ENCODE measurements at places on chromosomes 1 and 21.

GRCh38 chr1:1304331-1305299 lies 3.1 kb downstream of the ACAP3 start:
- DNase-seq: no peak

DNA sequence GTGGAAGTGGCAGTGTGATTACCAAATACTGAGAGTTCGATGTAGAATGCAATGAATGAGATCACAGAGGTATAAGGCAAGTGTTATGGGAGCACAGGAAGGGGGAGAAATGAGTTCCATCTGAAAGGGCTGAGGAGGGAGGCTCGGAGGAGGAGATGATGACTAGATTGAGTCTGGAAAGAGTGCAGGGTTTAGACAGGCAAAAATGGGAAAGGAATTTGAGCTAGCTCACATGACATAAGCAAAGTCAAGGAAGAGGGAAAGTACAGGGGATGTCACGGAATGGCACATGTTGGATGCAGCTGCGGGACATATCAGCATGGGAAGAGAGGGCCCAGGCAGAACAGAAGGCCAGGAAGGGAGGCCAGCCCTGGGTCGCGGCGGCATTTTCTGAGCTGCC lies 132.7 kb downstream of the RUNX1 start:
- no peak for DNase-seq

DNA sequence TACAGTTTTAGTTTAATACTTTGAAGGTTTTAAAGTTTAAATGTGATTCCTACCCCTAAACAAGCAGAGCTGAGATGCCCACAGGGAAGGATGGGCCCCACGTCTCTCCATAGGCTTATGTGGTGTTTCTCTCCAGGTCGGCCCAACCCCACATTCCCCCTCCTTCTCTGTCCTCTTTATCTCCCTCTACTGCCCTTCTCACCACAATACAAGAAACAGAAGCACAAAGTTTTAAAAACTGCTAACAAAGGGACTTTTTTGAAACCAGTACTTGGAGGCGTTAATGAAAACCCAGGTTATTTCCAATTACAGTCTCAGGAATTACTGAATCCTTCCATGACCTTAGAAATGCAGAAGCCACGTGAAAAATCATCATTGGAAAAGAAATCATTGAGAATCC lies 324.0 kb downstream of the NTNG1 start:
- no peak for DNase-seq

DNA sequence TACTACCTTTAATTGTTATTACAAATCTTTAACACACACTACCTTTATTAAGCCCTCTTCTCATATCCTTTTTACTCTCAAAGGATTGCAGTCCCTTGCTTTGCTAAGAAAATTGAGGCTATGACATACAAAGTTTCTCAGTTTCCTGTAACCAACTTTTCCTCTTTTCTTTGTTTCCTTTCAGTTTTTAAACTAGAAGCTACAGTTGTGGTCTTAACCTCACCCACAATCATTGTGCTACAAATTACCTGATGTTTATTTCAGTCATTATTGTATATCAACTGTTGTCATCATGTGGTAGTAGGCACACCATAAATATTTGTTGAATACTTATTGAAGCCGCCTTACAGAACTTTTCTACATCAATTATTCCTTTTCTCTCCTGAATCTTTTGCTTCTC lies 51.8 kb downstream of the SLAMF6 start:
- peak; percentile 78 for DNase-seq

DNA sequence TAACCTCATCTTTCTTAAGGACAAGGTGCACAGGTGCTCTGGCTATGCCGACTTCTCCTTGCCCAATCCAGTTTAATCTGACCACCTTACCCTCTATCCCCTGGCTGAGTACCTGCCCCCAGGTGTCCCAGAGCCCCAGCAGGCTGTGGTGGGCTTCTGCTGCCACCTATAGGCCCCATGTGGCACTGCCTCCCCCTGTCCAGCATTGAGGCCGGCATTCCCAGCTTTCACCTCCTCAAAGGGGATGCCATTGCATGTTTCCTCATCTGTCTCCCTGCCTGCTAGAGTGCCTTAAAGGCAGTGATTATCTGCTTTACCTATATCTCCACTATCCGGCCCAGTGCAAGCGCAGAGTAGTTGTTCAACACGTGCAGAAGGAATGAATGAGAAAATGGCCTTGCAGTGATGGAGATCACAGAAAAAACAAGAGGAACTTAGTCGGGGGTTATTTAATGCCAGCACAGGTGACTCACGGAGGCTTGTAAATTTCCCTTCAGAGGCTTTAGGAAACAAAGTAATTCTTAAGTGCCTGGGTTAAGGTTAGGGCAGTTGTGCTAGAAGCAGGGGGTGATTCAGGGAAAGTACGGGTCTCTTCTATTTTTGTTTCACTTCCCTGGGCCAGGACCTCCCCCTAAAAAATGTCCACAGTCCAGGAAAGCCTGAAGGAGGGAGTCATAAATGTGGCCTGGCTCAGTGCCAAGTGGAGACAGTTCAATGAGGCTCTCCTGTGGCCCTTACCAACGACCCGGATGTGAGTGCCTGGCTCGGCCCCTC lies 131.8 kb upstream of the NGF start:
- DNase-seq: no peak

DNA sequence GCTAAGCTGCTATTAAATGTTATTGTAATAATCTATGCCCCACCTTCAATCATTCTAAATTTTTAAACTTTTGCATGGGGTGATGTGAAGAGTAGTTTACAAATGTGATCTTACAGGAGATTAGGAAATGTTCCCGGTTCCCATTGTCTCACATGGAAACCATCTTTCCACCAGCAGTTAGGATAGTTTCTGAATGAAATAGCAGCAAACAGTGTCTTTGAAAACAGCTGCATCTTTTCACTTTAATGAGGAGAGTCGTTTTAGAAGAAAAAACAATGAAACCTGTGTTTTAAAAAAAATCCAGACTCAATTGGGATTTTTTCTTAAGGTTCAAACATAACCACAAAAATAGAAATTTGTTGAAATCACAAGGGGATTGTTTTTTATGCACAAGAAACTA lies 134.2 kb downstream of the TLR5 start:
- DNase-seq: no peak

GRCh38 chr1:204872262-204872881 lies 1.7 kb downstream of the NFASC start:
- no peak for DNase-seq

GRCh38 chr1:114561333-114561732 lies 20.1 kb downstream of the BCAS2 start:
- DNase-seq: no peak

DNA sequence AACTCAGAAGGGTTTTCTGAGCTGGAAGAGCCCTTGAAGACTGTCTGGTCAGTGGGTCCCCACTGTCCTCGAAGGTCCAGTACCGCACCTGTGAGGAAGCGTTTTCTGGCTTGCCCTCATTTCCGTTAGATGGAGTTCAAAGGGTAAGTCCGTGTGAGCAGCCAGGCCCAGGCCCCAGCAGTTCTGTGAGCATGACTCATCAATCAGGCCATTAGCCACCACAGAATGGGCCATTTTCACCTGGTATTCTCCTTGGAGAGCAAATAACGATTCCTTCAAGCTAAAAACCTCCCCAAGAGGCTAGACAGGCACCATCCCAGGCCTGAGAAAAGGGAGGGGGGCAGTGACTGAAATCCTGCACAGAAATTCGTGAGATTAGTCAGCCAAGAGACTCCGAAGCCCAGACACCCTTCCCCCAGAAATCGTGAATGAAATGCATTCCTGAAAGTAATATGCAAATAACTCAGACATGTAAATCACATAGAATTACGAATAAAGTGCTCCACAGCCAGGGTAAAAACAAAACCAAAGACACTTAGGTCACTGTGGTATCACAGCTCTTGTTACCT lies 66.0 kb downstream of the BCAR3 start:
- DNase-seq: no peak

DNA sequence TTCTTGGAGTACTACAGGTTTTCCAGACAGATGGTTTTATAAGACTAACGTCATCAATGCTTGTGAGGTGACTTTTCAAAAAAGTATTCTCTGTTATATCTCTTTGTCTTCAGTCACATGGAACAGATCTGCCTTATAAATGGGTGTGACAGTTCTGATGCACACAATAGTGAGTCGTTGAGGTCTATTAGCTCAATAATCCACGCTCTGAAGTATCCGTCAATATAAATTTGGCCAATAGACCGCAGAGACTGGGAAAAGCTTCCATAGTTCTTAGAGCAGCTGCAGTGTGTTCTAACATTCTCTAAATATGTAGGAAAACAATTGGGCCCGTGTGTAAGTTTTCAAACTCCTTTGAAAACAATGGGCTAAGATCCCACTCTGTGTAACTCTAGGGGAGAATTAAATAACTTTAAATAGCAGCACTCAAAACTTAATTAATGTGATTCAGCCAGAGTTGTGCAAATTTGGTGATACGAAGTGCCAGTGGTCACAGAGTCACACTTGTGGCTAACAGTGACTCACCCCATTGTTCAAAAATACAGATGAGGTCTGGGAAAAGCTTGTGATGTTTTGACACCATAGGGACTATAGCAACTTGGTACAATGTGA lies 316.0 kb downstream of the LMO4 start:
- no peak for DNase-seq

- no peak for DNase-seq
Measured at GRCh38 chr1:160577671-160578070, 1.6 kb downstream of the CD84 start.

Measured in Jurkat, Clone E6-1 (cell line).